CD4-positive, alpha-beta T cell treated with Interleukin-15 for 4 hours (primary cell): ENCODE measurements at places on chromosomes 2 and 18.

DNA sequence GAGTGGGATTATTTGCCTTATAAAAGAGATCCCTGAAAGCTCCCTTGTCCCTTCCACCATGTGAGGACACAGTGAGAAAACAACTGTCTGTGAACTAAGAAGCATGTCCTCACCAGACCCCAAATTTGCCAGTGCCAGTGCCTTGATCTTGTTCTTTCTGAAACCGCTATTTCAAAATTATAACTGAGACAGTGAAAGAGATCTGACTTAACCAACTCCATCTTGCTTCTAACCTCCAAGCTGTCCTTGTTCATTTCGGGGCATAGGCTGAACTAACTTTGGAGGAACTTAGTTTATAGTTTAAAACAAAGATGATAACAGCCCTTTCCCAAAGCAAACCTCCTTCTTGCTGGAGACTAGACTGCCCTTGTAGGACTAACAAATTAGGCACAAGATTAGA lies 563.9 kb downstream of the ADCYAP1 start:
- DNase-seq: no peak

DNA sequence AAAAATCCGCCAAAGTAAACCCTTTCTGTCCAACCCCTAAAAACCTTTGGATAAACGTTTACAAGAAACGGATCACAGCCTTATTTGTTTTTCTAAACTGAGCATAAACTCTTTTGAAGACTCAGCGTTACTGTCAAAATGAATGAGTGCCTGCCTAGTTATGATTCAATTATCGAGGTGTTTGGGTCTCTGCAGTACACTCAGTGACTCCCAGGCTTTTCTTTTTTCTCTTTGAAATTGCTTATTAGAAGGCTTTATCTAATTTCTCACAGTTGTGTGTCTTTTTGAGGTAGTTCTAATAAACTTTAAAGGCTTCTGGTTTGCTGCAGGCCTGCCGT lies 663 bp downstream of the RHBDD1 start:
- DNase-seq: no peak

DNA sequence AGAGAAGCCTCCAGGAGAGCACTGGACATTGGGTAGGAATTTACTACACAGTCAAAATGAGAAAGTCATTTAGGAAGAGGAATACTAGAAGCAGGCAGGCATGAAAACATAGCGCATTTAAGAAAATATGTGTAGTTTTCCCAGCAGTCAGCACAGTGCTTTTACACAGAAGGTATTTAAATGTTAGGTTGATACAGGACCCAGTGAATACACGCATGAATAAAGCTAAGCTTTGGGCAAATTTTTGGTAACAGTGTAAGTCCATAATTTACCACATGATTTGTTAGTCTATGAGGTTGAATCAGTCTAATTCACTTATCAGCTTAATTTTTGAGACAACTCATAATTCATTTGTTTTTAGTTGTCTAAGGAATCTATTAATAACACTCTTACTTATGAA lies 421.7 kb upstream of the CDH20 start:
- DNase-seq: no peak

- no peak for DNase-seq
Measured at GRCh38 chr2:113209011-113209645, 35.4 kb downstream of the PSD4 start.

- DNase-seq: no peak
Measured at GRCh38 chr2:9673914-9674481, 43.2 kb upstream of the YWHAQ start.

DNA sequence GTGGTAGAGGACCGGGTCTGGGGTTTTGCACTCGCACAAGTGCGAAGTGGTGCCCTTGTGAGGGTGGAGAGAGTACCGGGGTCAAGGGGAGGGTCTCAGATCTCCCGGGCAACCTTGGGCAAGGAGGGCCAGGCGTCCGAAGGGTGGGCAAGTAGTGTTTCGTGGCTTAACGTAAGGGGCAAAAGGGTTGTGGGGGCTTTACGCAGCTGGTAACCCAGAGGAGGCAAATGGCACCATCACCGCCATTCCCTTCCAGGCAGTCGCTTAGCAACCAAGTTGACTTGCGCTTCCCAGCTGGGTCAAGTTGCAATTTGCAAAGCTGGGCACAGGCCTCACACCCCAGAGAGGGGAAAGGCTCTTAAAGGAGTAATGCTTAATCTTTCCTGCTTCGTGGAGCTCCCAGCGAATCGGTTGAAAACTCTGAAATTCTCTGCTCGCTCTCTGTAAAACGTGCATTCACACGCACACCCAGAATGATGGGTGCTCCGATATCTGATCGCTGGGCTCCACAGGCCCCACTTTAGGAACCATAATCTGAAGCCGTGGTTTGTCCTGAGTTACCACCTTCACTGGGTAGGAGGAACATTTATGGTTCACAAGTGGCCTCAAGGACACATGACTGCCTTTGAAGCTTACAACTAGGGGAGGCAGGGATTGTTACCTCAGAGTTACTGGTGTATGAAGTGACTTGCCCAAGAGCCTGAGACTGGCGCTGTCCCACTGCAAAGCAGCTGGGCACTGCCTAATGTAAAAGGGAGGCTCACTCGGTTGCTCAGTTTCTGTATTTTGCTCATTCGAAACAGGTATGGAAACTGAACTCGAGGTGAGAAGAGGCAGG lies 127.9 kb downstream of the UXS1 start:
- DNase-seq: no peak

GRCh38 chr2:230980468-230980867 lies 15.5 kb upstream of the SPATA3 start:
- DNase-seq: no peak

- no peak for DNase-seq
Measured at GRCh38 chr18:73669297-73669696, 478.3 kb downstream of the FBXO15 start.

DNA sequence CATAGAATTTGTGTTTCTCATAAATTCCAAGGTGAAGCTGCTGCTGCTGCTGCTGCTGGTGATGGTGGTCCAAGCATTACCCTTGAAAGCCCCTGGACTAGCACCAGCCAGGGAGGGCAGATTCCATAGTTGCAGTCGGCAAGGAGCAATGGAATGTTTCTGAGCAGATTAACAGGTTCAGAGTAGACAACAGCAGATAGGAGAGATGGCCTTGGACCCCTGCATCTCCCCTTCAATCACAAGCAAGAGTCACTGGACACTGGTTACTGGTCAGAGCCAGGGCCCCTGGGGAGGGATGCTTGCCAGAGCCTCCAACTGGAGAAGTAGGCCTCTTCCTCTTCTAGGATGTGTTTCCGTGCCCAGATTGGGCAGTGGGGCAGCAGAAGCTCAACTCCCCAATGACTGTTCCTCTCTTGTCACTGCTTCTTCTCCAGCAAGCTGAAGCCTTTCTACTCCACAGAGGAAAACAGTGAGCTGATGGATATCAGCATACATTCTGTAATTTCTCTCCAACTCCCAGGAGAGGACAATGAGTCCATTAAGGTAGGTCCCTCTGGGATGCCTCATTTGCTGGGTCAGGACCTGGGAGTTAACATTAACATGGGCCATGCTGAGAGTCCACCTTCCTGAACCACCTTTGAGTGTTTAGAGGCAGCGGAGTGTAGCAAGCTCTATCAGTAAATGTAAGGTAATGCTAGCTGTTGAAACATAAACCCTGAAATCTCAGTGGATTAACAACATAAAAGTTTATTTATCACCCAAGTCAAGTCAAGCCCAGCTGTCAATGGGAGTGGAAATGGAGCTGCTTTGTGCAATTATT lies 35.3 kb downstream of the MROH2A start:
- DNase-seq: no peak

- no peak for DNase-seq
Measured at GRCh38 chr2:209773377-209773776, 1.7 kb downstream of the UNC80 start.

DNA sequence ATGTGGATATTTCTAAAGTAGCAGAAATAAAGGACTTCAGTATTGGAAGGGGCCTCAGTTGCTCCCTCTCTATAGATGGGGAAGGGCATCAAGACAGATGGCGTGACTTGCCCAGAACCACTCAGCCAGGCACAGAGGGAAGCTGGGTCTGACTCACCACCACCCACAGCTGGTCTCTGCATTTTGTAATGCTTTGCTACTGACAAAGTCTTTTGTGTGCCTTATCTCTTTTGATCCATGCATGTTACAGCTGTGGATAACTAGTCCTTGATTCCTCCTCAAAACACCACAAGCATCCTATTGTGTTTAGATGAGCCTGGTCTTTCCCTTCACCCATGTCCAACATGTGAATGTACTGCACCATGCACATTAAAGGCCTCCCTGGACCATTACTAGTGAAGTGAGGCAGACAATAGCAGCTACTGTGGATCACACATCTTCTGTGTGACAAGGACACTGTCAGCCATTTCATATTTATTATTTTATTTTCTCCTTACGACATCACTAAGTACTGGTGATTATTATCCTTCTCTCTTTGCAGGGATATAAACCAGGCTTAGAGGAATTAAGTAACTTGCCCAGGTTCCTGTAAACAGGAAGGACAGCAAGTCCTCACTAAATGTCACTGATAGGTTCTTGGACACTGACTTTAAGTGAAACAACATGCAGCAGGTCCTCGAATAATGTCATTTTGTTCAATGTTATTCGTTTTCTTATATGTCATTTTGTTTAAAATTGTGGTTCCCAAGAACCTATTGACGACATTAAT lies 29.6 kb upstream of the IL37 start:
- peak; percentile 4 for DNase-seq

DNA sequence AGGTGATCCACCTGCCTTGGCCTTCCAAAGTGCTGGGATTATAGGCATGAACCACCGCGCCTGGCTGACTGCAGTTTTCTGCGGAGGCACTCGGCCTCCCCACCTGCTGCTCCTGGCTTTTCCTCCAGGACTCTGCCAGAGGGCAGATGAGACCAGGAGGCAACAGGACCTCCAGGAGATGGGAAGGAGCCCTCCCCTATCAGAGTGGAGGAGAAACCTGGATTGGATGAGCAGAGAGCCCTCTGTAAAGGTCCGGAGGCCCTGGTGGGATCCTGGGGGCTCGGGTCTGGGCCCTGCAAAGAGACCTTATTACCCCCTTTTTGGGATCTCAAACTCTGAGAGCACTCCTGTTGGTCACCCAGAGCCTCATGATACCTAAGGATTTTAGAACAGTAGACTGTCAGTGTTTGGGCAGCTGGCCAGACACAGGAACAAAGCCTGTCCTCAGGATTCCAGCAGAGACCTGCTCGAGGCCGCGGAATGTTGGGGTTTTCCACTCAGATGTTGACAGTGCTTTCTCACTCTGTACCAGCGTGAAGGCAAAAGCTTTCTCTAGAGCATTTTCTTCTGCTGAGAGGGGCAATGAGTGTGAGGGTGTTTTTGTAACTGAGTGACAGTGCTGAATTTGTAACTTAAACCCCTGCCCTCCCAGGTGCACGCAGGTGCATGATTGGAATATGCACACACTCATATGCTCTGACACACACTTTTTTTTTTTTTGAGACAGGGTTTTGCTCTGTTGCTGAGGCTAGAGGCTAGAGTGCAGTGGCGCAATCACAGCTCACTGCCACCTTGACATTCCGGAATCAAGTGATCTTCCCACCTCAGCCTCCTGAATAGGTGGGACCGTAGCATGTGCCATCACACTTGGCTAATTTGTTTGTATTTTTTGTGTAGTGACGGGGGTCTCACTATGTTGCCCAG lies 48.4 kb downstream of the NPPC start:
- DNase-seq: no peak

DNA sequence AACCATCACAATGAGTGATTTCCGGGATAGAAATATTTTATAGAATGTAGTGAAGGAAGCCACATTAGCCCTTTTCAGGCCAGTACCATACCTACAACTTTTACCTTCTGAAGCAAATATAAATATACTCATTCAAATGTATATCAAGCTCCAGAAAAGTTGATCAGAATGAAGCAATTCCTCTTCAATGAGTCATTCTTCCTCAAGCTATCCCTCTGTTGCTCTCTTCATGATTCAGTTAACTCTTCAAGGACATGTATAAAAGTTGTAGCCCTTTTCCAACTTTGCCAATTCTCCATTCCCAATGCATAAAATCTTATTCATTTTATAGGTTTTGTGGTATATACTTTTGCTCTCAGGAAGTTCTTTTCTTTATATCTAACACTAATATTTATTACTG lies 242.1 kb upstream of the RGPD4 start:
- DNase-seq: no peak

DNA sequence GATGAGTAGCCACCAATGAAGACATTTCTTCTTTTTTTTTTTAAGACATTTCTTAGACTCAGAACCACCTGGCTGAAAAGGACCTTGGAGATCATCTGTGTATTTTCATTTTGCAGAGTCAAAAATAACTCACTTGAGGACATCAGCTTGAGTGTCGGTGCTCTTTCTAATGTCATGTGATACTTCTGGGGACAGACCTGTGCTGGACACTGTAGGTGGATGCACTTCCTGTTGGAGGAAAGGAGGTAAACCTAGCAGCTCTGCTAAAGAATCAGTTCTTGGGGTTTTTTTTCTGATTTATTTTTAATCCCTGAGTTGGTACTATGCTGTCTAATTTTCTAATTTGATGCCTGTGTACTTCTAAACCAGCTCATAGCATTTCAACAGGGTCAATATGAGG lies 283.9 kb upstream of the CRIM1 start:
- no peak for DNase-seq

DNA sequence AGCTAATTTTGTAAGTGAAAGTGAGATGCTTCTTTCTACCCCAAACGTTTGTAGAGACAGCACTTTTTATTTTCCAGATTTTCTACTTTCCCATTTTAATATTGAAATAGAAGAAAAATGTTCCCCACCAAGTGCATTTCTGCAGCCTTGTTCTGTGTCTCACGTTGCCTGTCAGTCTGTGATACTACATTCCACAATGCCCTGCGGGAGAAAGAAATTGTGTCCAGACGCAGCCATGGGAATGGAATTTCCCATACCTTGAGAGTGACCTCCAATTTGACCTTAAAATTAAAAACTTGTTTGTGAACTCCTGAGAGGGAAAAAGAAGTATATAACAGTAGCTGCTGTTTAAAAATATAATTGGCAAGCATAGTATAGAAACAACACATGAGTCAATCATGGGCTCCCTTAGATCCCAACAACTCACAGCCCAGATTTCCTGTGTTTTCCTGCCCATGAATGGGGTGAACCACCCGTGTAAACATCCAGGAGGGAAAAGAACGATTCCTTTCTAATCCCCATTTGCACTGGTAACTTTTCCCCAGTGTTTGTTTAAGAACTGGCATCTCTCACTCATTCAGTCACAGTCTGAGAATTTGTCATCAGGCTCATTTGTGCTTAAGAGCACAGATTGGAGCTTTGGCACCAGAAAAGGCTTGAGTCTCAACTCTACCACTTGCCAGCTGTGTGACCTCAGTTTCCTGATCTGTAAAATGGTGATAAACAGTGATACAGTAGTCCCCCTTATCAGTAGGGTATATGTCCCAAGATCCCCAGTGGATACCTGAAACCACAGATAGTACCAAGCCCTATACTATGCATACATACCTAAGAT lies 166.1 kb upstream of the ZNF521 start:
- no peak for DNase-seq

- no peak for DNase-seq
Measured at GRCh38 chr2:111975819-111976218, 77.4 kb downstream of the MERTK start.

GRCh38 chr2:26521054-26521912 lies 43.4 kb upstream of the OTOF start:
- no peak for DNase-seq

GRCh38 chr2:69034845-69035244 lies 21.9 kb downstream of the ANTXR1 start:
- DNase-seq: no peak
